ENCODE measurements at places on chromosomes 7 and 10.

DNA sequence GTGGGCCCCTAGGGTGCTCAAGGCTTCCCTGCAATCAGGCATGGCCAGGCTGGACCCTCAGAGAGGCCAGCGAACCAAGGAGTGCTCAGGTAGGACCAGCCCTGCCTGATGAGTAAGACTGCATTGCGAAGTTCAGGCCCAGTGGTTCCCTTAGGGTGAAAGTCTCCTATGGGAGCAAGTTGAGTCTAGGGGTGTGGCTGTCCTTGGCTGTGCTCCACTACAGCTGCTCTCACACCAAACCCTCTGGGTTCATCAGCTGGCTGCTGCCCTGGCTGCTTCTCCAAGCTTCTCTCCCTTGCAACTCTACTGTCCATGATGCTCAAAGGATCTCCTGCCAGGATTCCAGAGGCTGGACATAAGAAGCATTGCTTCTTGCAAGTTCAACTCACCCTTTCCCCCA lies 18.7 kb downstream of the FAM25A start:
- no peak for DNase-seq

DNA sequence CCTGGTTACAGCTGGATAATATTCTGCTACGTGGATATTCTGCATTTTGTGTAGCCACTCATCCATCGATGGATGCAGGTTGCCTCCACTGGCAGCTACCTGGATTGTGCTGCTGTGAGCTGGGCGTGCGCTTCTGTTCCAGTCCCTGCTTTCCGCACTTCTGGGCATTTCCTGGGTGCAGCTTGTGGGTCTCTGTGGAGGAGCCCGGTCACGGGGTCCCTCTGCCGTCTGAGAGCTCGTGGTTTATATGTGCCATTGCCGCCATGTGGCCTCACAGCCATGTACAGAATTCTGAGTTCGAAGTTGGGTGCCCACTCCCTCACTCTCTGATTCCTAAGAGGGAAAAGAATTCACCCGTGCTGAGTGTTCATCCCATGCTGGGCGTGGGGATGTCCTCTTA lies 38.3 kb downstream of the JAKMIP3 start:
- DNase-seq = no peak

GRCh38 chr7:130899638-130900401 lies 165.8 kb upstream of the KLF14 start:
- no peak for DNase-seq

- DNase-seq = no peak
Measured at GRCh38 chr10:77351386-77351785, 286.2 kb downstream of the KCNMA1 start.

- no peak for DNase-seq
Measured at GRCh38 chr10:63173468-63174232, 40.5 kb downstream of the NRBF2 start.

DNA sequence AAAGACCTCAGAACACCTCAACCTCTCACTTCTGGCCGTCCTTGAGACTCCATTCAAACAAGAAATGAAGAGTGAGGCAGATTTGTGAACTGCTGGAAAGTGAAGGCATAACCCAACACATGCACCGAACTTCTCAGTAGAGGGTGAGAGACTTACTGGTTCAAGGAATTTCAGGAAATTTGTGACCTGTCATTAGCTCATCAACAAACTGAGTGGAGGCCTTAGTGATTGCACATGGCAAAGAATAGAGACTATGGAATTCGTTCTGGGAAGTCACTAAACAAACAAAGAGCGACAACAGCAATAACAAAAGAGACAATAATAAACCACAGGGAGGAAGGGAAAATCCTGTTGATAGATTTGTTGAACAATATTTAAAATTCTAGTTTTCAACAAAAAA lies 125.0 kb upstream of the AKR1E2 start:
- no peak for DNase-seq

DNA sequence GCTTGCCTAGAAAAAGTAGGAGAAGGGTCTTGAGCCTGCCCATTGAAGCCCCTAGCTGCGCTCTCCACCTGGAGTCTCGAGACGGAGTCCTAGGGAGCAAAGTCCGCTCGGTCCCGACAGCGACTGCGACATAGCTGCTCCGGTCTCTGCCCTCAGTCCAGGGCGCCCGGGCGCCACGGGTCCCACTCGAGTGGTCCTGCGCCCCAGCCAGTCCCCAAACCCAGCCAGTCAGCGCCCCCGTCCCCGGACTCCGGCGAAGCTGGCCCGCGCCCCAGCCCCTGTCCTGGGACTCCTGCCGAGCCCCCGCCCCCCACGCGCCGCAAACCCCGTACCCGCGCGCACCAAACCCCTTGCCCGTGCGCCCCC lies 490 bp downstream of the TNS3 start:
- DNase-seq = no peak

DNA sequence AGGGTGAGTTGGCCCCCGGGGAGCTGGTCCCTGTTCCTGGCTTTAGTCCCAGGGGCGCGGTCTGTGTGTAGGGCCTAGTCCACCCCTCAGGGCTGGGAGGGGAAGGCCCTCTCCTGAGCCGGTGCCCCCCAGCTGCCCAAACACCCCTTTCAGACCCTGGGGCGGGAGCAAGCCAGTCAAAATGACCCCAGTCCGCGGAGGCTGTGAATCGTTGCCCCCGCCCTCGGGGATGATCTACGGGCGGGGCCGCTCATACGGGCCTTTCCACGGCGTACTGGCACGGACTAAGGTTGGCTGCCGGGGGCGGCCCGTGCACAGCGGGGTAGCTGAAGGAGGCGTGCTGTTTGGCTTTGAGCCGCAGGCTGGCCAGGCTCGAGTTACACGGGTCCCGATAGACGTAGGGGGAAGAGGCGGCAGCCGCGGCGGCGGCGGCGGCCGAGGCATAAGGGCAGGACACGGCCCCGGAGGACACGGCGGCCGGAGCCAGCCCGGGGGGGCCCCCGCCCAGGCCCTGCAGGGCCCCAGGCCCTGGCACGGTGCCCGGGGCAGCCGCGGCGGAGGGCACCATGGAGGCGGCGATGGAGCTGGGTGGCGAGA lies 4.3 kb downstream of the ELOVL3 start:
- no peak for DNase-seq

- DNase-seq = peak; percentile 26
Measured at GRCh38 chr7:105677817-105678573, 96.7 kb upstream of the EFCAB10 start.

DNA sequence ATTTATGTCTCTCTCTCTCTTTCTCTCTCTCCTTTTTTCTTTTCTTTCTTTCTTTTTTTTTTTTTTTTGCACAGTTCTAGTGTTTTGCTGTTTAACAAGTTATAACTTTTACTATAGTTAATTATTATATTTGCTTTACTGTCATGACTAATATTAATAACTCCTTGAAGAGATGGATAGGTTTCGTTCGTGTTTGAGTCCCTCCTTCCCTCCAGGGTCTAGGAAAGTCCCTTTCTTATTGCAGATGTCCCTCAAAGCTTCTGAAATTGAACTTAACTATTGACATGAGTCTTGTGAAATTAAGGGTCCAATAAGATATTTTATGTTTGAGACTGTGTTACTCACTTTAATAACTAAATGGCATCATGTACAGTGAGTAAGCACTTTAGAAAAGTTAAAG lies 131.4 kb downstream of the PLXDC2 start:
- DNase-seq = no peak

DNA sequence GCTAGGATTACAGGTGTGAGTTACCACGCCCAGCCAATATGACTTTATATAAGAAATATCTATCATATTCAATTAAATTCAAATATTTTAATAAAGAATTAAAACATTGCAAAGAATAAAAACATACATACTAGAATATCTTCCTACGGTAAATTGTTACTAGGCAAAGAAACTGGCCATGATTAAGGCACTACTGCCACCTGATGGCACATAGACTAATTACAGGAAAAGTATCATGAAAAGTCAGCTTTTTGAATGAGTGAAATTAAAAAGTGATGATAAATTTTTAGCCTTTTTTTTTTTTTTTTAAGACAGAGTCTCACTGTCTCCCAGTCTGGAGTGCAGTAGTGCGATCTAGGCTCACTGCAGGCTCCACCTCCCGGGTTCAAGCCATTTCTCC lies 30.9 kb downstream of the MRPS33 start:
- no peak for DNase-seq

- no peak for DNase-seq
Measured at GRCh38 chr7:99631295-99632109, 14.8 kb downstream of the ZSCAN25 start.
